ENCODE measurements at places on chromosomes 2 and 18.
A peak's percentile ranks its signal among the peaks of the same experiment; 100 is the strongest.

DNA sequence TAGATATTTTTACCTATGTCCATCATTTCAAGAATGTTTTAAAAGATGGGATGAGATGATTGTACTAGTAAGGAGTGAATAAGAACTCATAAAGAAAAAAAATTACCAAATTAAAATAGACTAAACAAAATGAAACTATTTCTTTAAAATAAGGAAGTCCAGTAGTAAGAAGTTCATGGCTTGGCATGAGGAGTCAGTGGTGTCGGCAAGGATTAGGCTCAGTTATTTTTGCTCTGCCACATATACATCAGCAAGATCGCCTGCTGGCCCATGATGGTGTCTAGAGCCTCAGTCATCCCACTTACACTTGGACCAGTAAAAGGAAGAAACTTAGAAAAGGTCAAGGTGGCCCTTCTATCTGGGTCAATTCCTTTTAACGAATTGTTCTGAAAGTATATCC lies 300.9 kb upstream of the SLC8A1 start:
- no peak for DNase-seq

- peak; percentile 13 for DNase-seq
Observed at GRCh38 chr2:46167924-46168323, 129.3 kb upstream of the EPAS1 start.

DNA sequence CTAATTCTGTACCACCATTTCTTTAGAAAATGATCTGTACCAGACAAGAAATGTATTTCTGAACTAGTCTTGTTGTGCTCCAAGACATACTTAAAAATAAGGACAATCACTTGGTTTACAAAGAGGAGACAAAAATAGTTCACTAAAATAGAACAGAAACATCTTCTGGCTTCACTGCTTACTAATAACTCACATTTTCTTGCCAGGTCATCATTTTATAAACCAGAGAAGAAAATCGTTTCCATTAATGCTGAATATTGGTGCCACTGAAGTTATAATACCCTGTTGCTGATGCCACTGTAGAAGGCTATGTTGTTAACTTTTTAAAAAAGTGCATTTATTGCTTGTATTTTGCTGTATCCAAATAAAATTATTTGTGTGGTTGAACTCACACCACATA lies 94.8 kb upstream of the ZNF236 start:
- no peak for DNase-seq

GRCh38 chr2:76310894-76311633 lies 600.3 kb upstream of the GCFC2 start:
- no peak for DNase-seq

- DNase-seq, result no peak
Observed at GRCh38 chr18:79371561-79372121, 24.1 kb upstream of the NFATC1 start.

Measured in fibroblast of gingiva (primary cell).